ENCODE measurements at places on chromosomes 5 and 9.

GRCh38 chr5:33272288-33272687, 168.5 kb upstream of the TARS1 start:
- DNase-seq: no peak

GRCh38 chr5:72441862-72442540, 65.2 kb downstream of the ZNF366 start:
- no peak for DNase-seq

- DNase-seq: no peak
These were observed 25.7 kb downstream of the PRUNE2 start for GRCh38 chr9:76880210-76880609.

DNA sequence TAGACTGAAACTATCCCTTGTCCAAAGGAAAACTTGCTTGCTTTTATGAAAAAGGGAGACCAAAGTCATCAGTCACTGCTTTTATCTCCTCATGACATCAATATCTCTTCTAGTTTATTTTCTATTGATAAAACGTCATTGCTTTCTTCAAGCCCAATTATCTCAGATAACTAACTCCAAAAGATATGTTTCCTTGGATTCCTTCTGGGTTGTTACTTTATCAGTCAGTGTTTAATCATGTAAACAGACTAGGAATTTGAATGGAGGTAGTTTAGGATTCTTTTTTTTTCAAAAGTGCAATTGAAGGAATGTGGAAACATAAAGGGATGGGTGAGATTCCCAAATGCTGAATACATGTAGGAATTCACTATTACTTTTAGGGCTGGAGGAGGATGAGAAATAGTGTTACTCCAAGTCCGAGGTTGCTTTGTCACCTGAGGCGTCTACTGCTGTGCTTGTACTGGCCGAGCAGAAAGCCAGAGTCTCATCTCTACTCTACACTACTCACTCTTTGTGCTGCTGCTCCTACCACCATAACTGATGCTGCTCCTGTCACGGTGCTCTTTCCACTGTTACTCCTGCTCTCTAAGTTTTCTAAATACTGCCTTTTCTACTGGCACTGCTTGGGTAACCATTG, 1697.1 kb upstream of the NUDT12 start:
- no peak for DNase-seq

- DNase-seq: no peak
These were observed 52.4 kb upstream of the JAK2 start for GRCh38 chr9:4932681-4933080.

DNA sequence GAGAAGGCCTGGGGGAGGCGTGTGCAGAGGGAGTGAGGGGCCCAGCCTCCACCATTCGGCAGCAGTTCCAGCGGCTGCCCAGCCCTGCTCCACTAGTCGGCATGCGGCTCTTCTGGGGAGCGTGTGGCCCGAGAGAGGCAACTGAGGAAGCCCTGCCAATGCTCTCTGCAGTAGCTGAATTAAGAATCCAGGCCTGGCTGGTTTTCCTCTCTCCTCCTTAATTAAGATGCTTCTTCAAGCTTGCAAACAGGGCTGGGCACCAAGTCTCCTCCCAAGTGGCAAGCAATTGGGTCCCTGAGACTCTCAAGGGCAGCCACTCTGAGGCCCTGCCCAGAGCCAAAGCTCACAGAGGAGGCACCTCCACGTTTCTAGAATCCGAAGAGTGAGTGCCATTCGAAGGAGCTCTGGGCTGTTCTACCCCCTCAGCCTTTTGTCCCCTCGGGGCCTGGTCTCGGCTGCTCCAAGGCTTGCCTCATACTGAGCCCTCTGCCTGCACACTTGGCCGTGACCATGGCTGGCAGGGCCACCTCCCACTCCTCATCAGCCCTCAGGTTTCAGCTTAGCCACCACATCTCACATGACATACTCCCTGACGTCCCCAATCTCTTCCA, 75.4 kb upstream of the LRRTM2 start:
- DNase-seq: no peak

DNA sequence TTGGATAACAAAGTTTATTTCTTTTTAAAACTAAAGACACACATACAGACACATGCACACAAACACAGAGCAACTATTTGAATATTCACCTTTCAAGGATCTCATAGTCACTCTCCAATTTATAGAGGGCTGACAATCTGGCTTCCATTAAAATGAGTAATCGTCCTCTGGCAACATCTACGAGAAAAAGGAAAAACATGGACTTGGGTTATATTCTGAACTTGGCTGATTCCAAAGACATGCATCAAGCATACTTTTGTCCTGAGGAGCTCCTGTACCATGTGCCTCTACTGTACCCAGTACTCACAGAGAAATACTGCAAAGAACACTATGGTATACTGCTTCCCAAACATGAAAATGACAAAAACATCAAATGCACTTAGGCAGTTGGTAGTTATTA, 15.4 kb downstream of the IARS1 start:
- DNase-seq: no peak

GRCh38 chr9:7639471-7639870, 160.1 kb downstream of the DMAC1 start:
- DNase-seq: no peak

GRCh38 chr5:173233347-173234128, 1.5 kb downstream of the NKX2-5 start:
- no peak for DNase-seq

DNA sequence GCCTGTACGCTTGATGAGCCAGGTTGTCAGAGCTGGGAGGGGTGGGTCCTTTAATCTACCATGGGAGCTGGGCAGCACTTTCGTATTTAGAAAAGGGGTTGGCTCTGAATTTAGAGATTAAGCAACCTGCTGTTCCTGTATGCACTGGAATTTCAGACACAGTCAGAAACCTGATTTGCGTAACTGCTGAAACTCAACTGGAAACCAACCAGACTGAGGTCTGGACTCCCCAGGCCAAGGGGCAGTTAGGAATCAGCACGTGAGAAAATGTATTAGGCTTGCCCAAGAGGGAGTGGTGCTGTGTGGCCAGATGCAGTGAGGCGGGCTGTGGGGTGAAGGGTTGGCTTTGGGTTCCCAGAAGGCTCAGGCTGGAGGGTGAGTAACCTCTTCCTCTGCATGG, 235.0 kb downstream of the GOLPH3 start:
- no peak for DNase-seq

- DNase-seq: no peak
These were observed 10.7 kb upstream of the OR5C1 start for GRCh38 chr9:122777935-122778627.

GRCh38 chr9:138117836-138118235, 240.3 kb downstream of the CACNA1B start:
- DNase-seq: no peak

DNA sequence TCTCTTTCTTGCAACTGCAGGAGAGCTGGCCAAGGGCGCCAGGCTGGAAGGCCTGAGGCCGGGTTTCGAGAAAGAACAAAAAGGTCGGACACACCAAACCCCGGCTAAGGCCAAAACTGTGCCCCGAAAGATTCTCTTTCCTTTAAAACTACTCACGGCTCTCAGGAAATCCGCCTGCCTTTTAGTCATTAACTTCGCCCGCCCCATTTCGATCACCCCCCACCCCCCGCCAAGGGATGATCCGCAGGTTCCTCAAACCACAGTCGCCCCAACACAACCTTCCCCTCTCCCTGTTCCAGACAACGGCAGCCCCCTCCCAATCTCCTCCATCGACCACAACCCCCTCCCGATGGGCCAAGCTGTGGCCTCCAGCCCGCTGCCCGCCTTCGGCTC, 536 bp downstream of the FEM1C start:
- DNase-seq: no peak
